ENCODE measurements at places on chromosomes 2 and 18. TPM values are rescaled to one million over a fixed set of nuclear protein-coding genes. Genes with fewer than 3 reads are reported as not detected.
A peak's percentile ranks its signal among the peaks of the same experiment; 100 is the strongest.

Gene CCDC121
- total RNA-seq: 12.8 TPM

Gene ZC3H8
- total RNA-seq: 24.9 TPM

Gene SLC5A7
- 0.48 TPM for total RNA-seq

- DNase-seq: peak; percentile 95
These were observed at the start of gene ANKAR for GRCh38 chr2:189674374-189675112. ANKAR (plus strand) TSS chr2:189674670; CDS start chr2:189676491, 1,821 bp downstream.

DNA sequence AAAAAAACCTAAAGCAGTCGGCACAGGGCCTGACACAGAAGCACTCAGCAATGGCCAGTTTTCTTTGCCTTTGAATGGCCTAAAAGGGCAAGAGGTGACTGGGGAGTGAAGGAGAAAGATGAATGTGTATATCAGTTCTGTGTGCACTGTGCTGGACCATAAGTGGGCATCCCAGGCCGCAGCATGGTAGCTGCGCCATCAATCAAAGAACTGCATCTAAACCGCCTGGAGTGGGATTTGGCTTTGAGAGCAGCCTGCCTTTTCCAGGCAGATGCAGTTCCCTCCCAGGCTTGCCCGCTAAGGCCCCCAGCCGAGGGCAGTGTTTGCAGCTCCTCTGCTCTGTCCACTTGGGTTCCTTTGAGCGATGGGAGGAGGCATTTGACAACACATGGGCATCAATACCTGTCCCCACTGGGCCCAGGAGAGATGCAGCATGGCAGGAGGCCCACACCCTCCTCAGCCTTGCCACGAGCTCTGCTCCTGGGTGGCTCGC lies 144.1 kb downstream of the FAM210A start:
- DNase-seq: no peak

- DNase-seq: peak; percentile 58
These were observed 150.9 kb downstream of the CD8B2 start for GRCh38 chr2:106638043-106638442.

GRCh38 chr18:48866028-48866733 lies 84.6 kb downstream of the SMAD7 start:
- peak; percentile 90 for DNase-seq

- no peak for DNase-seq
These were observed 19.7 kb downstream of the ATP6V1C2 start for GRCh38 chr2:10741139-10741538.

- peak; percentile 94 for DNase-seq
These were observed 132.2 kb upstream of the ZFP36L2 start for GRCh38 chr2:43358410-43359201.

DNA sequence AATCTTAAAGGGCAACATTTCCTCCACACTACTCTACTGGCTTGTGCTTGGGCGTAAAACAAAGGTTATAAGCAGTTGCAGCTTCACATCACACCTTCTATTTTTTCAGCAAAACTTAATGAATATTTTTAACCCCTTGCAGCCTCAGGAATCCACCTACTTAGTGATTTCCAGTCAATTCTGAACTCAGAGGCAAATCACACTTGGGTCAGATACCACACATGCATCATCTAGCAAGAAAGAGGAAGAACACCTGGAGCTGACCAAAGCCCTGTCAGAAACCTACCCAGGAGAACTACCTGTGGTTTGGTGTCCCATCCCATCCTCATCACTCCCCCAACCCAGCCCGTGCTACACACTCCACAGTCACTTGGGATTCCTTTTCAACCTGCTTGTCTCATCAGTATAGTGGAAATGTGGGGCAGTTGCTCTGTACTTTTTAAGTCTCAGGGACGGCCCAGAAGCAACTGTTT lies 25.5 kb downstream of the PIAS2 start:
- DNase-seq: no peak

DNA sequence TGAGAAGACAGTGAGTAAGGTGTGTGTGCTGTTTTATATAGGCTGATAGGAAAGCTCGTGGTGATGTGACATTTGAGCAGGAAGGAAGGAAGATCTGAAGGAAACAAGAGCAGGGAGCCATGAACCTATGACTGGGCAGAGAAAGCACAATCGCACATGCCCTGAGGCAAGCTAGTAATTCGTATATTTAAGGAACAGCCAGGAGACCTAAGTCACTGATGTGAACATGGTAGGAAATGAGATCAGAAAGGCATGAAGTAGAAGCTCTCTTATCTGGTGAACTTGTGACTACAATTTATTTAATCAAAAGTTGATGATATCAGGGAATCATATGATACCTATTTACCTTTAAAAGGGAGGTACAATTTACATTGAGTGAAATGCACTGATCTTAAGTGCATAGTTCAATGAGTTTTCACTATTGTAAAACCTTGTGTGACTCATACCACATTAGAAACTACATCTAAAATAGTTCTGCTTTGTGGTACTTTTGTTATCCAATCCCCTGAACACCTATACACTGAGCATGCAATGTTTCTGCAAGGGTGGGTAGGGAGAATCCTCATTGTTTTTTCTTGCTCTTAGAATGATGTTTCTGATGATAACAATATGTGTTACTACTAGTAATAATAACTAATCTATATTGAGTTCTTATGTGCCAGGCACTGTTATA lies 67.5 kb downstream of the GALNT13 start:
- no peak for DNase-seq
